ENCODE measurements at places on chromosomes 1 and 21.

DNA sequence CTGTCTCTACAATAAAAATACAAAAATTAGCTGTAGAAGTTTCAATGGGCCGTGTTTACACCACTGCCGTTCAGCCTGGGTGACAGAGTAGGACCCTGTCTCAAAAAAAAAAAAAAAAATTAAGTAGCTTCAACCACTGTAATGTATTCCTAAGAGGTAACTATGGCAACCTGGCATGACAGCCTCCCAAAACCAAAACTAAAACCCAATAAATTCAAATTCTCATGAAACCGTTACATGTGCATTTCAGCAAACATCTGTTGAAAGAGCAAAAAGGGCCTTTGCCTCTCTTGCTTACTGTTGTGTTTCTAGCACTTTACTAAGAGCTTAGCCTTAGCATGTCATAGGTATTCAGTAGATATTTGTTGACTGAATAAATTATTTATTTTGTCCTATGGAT, 33.5 kb downstream of the ODR4 start:
- DNase-seq, result no peak

- DNase-seq, result no peak
These were observed 465.9 kb downstream of the NPHP4 start for GRCh38 chr1:5526385-5526750.

- peak; percentile 64 for DNase-seq
These were observed 1.2 kb downstream of the LMNA start for GRCh38 chr1:156115514-156116374.

DNA sequence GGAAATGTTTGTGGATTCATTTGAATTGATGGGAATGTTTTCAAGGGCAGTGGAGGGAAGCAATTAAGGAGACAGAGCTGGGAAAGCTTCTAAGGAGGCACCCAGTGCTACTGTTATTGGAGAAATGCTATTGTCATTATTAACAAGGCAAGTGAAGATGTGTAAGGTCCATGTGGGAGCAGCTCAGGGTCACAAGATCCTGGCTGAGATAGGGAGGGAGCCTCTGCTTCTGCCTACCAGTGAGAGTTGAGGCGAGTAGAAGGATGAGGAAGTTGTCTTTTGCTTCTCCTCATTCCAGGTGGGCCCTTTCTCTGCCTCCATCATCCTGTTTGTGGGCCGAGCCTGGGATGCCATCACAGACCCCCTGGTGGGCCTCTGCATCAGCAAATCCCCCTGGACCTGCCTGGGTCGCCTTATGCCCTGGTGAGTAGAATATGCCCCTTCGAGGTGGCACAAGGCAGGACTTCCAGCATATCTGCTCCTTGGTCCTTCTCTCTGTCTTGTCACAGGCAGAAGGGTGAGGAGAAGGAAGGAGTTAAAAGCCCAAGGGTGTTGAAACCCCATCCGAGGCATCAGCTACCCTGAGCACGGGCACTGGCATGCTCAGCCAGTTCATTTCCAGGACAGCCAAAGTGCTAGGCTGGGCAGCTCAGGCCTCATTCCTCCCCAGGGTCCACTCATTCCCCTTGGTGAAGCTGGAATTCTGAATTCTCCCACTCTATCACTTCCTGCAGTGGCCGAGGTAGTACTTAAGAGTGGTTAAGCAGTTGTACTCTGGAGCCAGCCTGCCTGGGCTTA, 3.7 kb downstream of the MFSD2A start:
- DNase-seq, result no peak

DNA sequence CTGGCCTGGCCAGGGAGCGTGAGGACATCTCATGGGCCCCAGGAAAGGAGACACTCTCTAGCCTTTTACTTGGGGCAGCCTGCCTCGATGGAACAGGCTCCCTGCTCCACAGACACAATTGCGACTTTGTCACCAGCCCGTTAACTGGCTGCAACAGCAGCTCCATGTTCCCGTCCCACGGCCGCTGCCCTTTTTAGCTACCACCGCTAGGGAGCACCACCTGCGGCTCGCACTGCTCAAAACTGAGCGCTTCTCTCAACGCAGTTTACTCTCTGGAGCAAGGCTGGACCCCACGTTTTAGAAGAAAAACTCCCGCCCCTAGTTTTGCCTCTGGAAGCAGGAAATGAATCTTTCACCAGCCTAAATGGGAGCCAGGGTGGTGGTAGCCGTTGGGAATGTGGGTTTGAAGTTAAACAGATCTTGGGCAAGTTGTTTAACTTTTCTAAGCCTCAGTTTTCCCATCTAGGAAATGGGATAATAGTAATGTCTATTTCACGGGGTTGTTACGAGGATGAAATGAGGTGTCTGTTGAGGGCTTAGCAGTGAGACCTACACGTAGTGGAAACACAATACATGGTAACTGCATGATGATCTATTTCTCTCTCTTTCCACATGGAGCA, 3.5 kb upstream of the LRRC38 start:
- DNase-seq, result peak; percentile 30

DNA sequence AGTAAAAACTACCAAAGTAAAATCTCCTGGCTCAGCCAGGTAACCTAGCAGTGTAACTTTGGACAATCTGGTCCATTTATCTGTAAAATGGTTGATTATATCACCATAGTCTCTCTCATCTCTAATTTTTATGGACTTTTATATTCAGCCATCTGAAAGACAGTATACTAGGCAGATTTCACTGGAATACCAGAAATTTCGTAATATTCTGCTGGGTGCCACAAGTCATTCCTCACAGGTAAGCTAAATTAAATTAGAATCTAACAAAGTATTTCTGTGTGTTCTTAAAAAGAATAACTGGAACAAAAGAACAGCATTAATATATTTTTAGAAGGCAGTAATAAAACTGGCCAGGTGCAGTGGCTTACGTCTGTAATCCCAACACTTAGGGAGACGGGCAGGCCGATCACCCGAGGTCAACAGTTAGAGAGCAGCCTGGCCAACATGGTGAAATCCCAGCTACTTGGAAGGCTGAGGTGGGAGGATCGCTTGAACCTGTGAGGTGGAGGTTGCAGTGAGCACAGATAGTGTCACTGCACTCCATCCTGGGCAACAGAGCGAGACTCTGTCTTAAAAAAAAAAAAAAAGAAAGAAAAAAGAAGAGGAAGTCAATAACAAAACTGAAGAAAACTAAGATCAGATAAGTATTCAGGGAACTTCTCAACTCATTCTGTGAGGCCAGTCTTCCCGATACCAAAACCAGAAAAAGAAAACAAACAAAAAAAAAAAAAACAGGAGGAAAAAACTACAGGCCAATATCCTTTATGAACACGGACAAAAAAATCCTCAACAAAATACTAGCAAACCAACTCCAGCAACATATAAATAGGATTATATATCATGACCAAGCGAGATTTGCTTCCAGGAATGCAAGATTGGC, 35.9 kb downstream of the PIK3R3 start:
- no peak for DNase-seq

DNA sequence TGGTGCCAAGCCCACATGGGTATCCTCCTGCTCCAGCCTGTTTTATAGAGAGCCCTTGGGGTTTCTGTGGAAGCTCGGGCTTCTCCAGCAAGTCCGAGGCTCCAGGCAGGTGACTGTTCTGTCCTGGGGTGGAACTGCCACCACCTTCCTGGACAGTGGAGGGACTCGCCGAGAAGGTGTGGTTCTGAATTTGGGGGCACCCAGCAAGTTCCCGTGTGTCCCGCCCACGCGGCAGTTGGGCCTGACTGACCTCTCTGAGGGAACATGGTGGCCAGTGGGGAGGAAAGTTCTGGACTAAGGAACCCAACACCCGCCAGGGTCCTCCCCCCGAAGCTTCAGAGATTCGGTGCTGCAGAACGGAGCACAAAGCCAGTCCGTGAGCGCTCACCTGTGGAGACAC, 158.1 kb upstream of the C1orf174 start:
- no peak for DNase-seq

DNA sequence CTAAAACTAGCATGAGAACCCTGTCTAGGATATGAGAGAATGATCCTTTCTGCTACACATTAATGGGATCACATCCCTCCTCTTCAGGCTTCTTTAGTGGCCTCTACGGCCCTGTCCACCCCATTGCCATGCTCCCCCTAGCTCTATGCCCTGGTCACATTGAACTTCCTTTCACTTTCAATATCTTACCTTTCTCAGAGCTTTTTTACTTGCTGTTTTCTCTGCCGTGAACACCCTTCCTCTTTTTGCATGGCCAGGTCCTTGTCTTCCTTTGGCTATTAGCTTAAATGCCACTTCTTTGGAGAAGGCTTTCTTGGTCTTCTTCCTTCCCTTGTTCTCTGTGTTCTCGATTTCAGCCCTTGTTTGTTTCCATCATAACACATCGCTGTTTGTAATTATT, 97.4 kb downstream of the GIPC2 start:
- DNase-seq, result no peak

- no peak for DNase-seq
These were observed 37.9 kb upstream of the AHCTF1 start for GRCh38 chr1:246969621-246970020.

- no peak for DNase-seq
These were observed 5.2 kb upstream of the INPP5B start for GRCh38 chr1:37951783-37952624.

- no peak for DNase-seq
These were observed 57.7 kb upstream of the COA6 start for GRCh38 chr1:234315588-234315987.
